Fibroblast of lung (primary cell): ENCODE measurements at places on chromosomes 2 and 18. TPM values are rescaled to one million over a fixed set of nuclear protein-coding genes. Genes with fewer than 3 reads are reported as not detected.

Gene FSHR
- total RNA-seq = under 0.01 TPM in 1 of 2 replicates, not detected in the other

Gene SLC40A1
- total RNA-seq = 91.9 and 97.4 TPM in 2 replicates

Gene PSMD14
- 57.0 and 69.2 TPM in 2 replicates for total RNA-seq

- no peaks in the 10 kb centered on the region for H3K36me3 ChIP-seq
- DNase-seq = no peak
- H3K27me3 ChIP-seq = no peaks in the 10 kb centered on the region
These were observed 246.9 kb upstream of the SLC39A10 start for GRCh38 chr2:195410074-195410671.

GRCh38 chr2:162381851-162382250 lies 37.9 kb downstream of the GCA start:
- H3K27ac ChIP-seq = no peak overlapping the region
- H3K27me3 ChIP-seq = no peaks in the 10 kb centered on the region
- no peaks in the 10 kb centered on the region for H3K36me3 ChIP-seq
- H3K4me3 ChIP-seq = no peak overlapping the region
- no peaks in the 10 kb centered on the region for H3K4me1 ChIP-seq

GRCh38 chr2:140683658-140684057 lies 1447.2 kb downstream of the LRP1B start:
- H3K27me3 ChIP-seq = no peaks in the 10 kb centered on the region
- no peak overlapping the region for H3K4me3 ChIP-seq
- no peaks in the 10 kb centered on the region for H3K4me1 ChIP-seq

DNA sequence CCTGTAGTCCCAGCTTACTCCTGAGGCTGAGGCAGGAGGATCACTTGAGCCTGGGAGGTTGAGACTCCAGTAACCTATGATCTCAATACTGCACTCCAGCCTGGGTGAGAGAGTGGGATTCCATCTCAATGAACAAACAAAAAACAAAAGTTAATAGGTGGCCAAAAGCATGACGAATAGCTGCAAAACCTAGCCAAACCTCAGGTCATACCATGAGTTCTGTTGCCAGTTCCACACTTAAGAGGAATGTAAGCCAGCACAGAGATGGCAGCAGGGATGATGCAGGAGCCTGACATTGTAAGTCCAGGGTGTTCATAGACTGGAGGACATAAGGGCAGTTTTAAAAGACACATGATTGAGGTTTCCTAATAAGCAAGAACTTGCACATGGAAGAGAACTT lies 55.3 kb upstream of the RMDN2 start:
- no peaks in the 10 kb centered on the region for H3K36me3 ChIP-seq
- H3K27ac ChIP-seq = no peak overlapping the region
- H3K4me1 ChIP-seq = peaks cover 12% of the 10 kb centered on the region
- peak; percentile 92 for DNase-seq

- no peak overlapping the region for H3K4me3 ChIP-seq
- H3K27me3 ChIP-seq = no peaks in the 10 kb centered on the region
- peak overlapping the region; percentile 44 for H3K27ac ChIP-seq
- H3K4me1 ChIP-seq = peaks cover 10% of the 10 kb centered on the region
- no peaks in the 10 kb centered on the region for H3K36me3 ChIP-seq
These were observed 28.4 kb upstream of the RNU4ATAC start for GRCh38 chr2:121502246-121502645.

- no peak overlapping the region for H3K4me3 ChIP-seq
- no peaks in the 10 kb centered on the region for H3K36me3 ChIP-seq
- no peak for DNase-seq
- H3K27me3 ChIP-seq = no peaks in the 10 kb centered on the region
These were observed 90.3 kb downstream of the B3GNT2 start for GRCh38 chr2:62286089-62286785.
